ENCODE measurements at places on chromosomes 5 and 9. TPM values are rescaled to one million over a fixed set of nuclear protein-coding genes. Genes with fewer than 3 reads are reported as not detected.

TRPM6 gene
- total RNA-seq = 0.80 TPM

PLK2 gene
- 177 TPM for total RNA-seq

LCN2 gene
- 38.5 TPM for total RNA-seq

TMEFF1 gene
- total RNA-seq = 0.66 TPM

ARHGEF28 gene
- 11.4 TPM for total RNA-seq

SKP2 gene
- 9.2 TPM for total RNA-seq

GADD45G gene
- 15.8 TPM for total RNA-seq

SLC34A3 gene
- not detected for total RNA-seq

LCN6 gene
- 9.5 TPM for total RNA-seq

PLAC8L1 gene
- total RNA-seq = not detected

FOXI1 gene
- total RNA-seq = not detected

ZFP37 gene
- total RNA-seq = 2.9 TPM

GPR150 gene
- total RNA-seq = not detected

IFNK gene
- total RNA-seq = not detected

ENTPD2 gene
- 0.16 TPM for total RNA-seq

NAIP gene
- 70.0 TPM for total RNA-seq

MLANA gene
- total RNA-seq = not detected

PCDHGA8 gene
- 2.6 TPM for total RNA-seq

SPATA31E1 gene
- total RNA-seq = not detected

MTAP gene
- total RNA-seq = 20.8 TPM

SNX18 gene
- 29.2 TPM for total RNA-seq

POLR3G gene
- total RNA-seq = 2.4 TPM

TMEM215 gene
- not detected for total RNA-seq

QRFP gene
- total RNA-seq = not detected

LIX1 gene
- total RNA-seq = 0.15 TPM

PCDHA1 gene
- not detected for total RNA-seq

SLC45A2 gene
- not detected for total RNA-seq

FAM221B gene
- 0.15 TPM for total RNA-seq

CTSV gene
- total RNA-seq = 15.4 TPM

LEAP2 gene
- total RNA-seq = 2.9 TPM

PBX3 gene
- total RNA-seq = 29.8 TPM

CCDC180 gene
- 5.4 TPM for total RNA-seq

GPR107 gene
- 22.5 TPM for total RNA-seq

ITK gene
- total RNA-seq = 3.4 TPM

SPINK14 gene
- total RNA-seq = not detected

DNM1 gene
- total RNA-seq = 12.5 TPM
